Left lobe of liver (tissue), 2 donors: ENCODE measurements at places on chromosomes 3 and 15. TPM values are rescaled to one million over a fixed set of nuclear protein-coding genes. Genes with fewer than 3 reads are reported as not detected.

The KCNAB1 gene
- total RNA-seq, result 0.23 TPM

The ERICH6 gene
- not detected for total RNA-seq

DNA sequence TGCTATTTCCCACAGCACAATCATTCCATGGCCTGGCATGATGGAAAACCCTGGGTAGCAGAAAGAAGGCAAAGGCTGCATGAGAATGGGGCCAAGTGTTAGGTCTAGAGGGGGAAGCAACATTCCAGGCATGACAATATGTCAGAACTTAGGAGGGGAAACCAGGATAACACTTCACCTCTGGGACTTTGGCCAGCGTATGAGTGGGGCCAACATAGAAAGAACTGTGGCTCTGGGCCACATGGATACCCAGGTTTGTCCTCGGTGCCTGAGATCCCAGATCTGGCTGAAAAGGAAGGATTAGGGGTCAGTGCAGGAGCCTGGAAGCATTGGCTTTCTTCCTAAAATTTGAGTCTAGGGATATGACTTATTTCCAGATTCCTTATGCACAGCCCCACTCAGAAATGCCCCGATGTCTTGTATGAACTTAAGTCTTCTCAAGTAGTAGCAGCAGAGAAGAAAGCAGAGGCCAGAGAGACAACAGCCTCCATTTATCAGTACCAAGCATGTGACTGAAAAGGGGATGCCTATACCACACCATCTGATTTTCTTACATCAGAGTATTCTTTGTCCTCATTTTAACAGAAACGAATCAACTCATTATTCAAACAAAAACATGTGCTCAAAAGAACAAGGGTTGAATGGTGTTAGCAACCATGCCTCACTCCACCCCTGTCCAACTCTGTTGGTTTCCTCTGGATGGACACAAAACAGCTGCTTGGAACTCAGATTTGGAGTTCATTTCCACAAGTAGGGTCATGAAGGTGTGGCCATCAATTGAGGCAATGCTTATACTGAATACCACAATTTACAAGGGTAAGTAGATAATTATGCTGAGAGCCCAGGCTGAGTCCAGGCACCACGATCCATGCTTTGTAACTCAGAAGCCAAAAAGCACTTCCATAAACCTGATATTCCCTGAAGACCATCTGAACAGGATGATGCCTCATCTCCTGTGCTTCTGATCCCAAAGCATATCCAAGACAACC, 43.7 kb upstream of the NDUFB4 start:
- DNase-seq, result no peak

The SLC30A4 gene
- 3.6 TPM for total RNA-seq

The B3GNT5 gene
- 0.70 TPM for total RNA-seq

GRCh38 chr3:9194509-9195184, 54.8 kb downstream of the SRGAP3 start:
- DNase-seq, result no peak

The CCDC33 gene
- not detected for total RNA-seq

- no peak for DNase-seq
These were observed 409.5 kb downstream of the ROBO1 start for GRCh38 chr3:79358327-79358726.

- no peak for DNase-seq
These were observed 4.6 kb downstream of the DPP8 start for GRCh38 chr15:65512807-65513416.

- no peak for DNase-seq
These were observed 118.4 kb downstream of the ADCY5 start for GRCh38 chr3:123330441-123330991.
